Activated gamma-delta T cell treated with Interleukin-2 at 50 U/mL for 16 hours (primary cell): ENCODE measurements at places on chromosomes 1 and 21.
A peak's percentile ranks its signal among the peaks of the same experiment; 100 is the strongest.

DNA sequence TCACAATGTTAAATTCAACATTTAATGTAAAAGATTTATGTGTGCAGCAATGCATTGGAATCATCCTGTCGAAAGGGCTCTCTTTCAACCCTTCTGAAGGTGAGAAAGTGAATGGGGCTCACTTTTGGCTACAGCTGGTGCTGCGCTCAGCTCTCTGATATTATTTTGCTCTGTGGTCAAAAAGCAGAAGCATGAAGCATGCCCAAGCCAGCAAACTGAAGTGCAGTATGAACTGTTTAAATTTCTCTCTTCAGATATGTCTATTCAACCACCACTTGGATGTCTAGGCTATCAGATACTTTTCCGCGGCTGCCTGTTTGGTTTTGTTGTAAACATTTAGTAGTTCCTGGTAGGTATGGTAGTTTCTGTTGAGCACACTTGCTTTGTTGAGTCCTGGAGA is 216.9 kb upstream of the TMPRSS15 start:
- DNase-seq = no peak

DNA sequence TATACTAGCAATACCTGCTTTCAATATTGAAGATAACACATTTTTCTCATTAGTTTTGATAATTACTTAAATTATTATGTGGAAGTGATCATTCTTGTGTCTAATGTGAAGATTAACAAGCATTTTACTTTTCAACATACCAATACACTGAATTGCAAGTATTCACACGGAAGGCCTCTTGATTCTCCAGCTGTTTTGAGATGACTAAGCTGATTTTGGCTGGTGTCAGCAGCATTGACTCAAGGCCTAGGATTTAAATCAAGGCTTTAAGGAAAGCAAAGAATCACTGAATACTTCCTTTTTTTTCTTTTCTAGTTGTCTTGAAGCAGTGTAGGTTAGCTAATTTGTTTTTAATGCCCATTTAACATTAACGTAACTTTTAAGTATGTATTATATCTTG is 373.7 kb downstream of the SRGAP2C start:
- DNase-seq = no peak

GRCh38 chr1:209871006-209871405 is 43.2 kb downstream of the UTP25 start:
- no peak for DNase-seq

GRCh38 chr1:72253132-72253531 is 29.2 kb downstream of the NEGR1 start:
- no peak for DNase-seq

GRCh38 chr1:87197156-87197555 is 131.5 kb upstream of the LMO4 start:
- DNase-seq = no peak

DNA sequence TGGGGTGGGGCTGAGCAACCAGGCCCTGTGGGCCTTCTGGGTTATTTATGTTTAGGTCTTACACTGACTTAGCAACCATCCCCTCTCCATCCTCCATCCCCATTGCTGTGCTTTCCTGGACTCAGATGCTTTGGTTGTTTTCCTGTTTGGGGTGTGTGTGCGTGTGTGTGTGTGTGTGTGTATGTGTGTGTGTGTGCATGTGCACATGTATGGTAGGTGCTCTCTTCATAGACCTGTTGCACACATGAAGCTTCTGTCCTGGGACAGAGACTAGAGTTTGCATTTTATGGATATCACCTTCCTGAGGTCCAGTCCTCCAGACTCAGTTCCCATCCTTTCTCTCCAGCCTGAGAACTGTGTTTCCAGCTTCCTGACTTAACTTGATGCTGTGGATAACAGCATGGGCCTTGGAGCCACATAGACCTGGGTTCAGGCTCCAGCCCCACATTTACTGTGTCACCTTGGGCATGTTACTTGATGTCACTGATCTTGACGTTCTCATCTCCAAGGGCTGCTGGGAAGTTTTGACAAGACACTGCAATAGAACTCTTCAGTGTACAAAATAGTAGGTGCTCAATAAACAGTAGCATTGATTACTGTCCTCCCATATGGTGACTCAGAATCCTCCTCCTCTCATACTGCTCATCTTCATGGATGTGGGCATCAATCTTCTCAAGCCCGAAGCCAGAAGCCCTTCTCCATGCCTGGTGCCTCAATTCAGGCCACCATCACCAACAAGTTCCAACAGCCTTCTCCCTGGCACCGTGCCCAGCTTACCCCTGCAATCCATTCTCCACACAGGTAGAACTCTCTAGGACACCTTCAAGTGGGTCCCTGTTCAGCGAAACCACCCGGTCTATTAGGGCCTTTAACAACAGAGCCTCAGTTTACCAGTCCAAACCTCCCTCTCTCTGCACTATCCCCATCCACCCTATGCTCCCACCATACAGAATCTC is 181.8 kb upstream of the EDN2 start:
- DNase-seq = no peak

- DNase-seq = no peak
Measured at GRCh38 chr1:33165809-33166208, 16.0 kb downstream of the TRIM62 start.

GRCh38 chr1:18401921-18402320 is 78.8 kb upstream of the KLHDC7A start:
- no peak for DNase-seq

DNA sequence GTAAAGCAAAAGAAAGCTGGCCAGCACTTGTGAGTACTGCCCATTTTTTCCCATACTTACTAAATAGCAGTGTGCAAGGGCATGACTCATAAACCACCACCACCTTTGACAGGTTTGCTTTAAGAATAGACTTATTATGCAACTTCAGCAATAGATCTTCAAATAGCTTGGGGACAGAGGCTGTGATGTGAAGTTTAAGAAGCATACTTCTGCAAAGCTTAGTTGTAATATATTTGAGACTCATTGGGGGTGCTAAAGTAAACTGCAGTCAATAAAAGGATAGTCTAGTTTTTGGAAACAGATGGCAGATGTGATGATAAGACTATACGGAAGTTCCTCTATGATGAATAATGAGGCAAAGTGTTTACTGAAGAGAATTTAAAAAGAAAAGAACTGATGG is 210.0 kb downstream of the PLA2G4A start:
- DNase-seq = no peak

- no peak for DNase-seq
Measured at GRCh38 chr21:35111321-35111930, 62.3 kb upstream of the RUNX1 start.

- peak; percentile 9 for DNase-seq
Measured at GRCh38 chr1:176073524-176074157, 133.4 kb downstream of the COP1 start.

GRCh38 chr1:190511554-190511953 is 33.9 kb upstream of the BRINP3 start:
- DNase-seq = no peak

DNA sequence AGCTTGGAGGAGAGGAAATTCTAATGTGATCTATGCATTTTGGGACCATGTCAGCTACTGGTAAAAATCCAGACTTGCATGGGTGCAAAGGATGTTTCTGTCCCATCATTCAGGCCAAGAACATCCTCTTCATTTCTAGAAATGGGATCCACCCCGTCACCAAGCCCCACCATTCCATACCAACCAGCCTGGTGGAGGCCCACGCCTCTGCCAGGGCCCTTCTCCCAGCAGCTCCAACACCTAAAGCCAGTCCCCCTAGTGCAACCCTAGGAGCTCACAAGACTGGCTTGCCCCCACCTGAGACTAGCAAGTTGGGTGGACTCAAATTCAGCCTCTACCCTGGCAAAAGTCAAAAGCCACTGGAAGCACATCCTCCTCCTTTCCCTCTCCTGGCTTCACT is 1.9 kb downstream of the ARHGEF11 start:
- no peak for DNase-seq

- no peak for DNase-seq
Measured at GRCh38 chr1:201113451-201114244, 1.4 kb upstream of the CACNA1S start.

- DNase-seq = no peak
Measured at GRCh38 chr1:219871427-219872057, 56.8 kb downstream of the SLC30A10 start.

DNA sequence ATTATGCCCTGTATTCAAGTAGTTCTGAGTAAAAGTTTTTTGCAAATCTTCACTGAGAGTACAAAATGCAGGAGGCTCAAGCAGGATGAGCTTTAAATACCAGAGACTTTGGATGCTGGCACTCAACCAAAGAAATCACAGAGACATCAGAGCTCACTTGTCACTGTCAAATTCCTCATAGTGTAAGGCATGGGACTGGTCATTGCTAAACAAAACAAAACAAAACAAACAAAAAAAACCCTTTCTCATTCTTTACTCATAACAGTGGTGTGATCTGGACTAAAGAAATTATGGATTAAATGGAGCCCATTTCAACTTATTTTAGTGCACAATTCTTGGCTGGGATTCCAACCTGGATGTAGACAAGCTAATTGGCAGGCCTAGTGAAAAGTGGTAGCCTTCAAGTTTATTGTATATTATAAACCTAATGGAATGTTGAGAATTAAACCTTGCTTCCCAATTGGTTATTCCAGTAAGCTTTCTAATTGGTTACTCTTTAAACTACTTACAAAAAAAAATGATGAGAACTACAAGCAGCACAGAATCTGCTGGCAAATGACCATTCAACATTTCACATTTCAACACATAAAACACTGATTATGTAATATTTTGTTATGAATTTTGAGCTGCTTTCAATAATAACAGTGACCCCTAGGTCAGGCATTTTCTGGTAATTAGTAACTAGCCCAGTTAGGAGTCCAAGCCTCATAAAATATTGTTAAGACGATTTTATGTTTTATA is 30.6 kb upstream of the NEK7 start:
- DNase-seq = no peak

DNA sequence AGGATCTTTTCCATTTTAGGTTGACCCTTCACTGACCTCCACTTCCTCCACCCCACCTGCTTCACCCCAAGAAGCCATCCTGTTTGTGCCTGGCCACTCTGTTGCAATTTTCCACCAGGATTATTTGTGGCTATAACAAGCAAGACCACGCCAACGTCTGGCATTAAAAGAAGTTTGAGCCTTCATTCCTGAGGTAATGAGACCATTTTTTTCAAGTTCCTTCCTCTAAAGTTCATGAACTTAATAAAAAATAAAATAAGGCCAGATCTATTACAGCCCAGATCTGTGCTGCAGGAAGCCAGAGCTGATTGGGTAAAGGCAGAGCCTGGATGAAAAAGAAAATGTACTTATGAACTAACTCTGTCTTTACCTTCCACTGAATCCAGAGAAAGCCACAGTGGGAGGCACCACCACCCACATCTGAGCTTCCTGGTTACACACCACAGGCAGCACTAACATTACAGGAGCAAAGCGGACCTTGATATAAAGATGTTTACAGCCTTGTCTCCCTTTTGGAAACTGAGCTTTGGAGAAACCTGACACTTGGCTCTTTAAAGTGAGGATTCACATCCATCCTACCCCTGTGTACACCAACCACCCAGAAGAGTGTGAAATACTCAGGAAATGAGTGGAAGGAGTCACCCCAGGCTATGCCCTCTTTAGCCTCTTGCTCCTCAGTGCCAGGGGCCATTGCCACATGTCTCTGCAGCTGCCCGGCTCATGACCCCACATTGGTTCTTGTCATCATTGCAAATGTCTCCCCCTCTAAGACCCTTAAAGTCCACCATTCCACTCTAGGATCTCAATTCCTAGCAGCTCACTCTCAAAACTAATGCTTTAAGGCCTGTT is 293.6 kb downstream of the PLPP3 start:
- DNase-seq = no peak

DNA sequence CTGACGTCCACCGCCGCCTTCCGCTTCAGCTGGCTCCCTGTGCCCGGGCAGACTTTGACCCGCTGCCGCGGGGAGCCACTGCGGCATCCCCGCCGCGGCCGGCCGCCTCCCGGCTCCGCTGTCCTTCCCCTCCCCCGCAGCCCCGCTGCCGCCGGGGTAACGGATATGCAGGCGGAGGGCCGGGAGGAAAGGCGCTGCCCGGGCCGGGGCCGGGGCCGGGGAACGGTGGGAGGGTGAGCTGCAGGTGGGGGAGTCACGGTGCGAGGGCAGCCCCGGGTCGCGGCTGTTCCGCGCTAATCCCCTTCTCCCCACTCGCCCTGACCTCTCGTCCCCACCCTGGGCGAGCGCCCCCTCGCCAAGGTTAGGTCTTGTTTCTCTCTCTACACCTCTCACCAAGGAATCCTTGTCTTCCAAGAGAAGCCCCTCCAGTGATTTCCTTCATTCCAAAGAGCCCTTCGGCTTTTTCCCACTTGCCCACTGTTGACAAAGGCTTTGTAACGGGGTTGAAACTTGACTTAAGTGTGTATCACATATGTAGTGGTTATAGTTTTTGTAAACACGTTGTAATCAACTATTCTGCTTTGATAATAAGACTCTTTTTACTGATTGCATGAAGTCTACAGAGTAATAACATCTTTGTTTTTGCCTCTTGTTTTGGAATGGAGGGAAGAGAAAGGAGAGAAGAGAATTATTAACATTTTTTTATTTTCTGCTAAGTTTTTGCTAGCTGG is 669 bp downstream of the XPR1 start:
- DNase-seq = peak; percentile 54

DNA sequence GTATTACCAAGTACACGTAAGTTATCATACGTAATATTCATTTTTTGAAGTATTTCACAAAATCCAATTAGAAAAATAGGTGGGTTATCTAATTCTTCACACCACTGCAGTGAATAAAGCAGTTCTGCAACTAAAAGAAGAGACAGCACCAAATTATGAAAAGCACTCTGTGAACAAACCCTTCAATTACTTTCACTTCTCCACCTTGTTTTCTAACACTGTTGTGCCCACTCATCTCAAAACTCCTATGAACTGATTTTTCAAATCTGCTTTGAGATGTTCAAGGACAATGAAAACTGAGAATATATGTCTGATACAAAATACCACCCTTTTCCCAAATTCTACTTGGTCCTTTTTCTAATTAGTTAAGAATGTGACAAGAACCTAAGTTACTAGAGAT is 39.4 kb downstream of the LTN1 start:
- no peak for DNase-seq

DNA sequence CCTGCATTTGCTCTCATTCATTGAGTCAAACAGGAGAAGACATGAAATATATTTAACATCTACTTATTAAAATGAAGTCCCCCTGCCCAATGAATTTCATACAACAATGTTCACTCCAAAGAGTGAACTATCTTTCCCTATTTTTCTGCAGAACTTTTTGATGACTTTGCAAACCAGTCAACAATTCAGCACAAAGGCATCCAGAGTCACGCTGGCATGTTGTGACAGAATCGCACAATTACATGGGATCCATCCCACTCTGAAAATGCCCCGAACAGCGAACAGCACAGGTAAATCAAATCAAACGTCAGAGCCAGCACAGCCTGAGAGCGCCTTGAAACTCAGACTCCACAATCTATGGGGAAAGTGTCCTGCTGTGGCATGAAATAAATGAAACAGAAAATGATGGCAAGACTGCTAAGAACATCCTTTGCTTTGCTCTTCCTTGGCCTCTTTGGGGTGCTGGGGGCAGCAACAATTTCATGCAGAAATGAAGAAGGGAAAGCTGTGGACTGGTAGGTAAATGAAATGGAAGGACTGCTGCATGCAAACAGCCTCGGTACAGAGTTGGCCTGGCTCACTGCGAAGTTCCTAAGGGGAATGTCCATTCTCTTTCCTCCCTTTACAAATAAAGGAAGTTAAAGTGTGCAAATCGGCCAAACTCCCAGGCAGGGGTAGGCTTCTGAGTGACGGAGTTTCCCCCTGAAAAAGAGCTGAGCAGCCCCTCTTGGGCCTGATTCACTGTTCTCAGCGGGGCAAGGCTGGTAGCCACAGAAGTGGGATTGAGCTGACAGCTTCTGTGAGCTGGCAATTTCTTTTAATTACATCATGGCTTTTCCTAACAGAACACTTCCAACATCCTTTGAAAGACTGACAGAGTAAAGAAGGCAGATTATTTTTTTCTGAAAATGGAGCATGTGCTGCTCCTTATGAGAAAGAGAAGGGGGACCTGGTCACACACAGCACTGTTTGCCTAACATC is at the start of gene DNASE2B:
Gene DNASE2B, plus strand, starts transcription at position 310 of the 981 bp plus-strand sequence. Its CDS starts 81 bp downstream, at position 391.
- no peak for DNase-seq

- no peak for DNase-seq
Measured at GRCh38 chr1:36238433-36238832, 14.2 kb downstream of the THRAP3 start.
